ENCODE measurements at places on chromosomes 11 and 22.

- DNase-seq = no peak
These were observed 108.9 kb downstream of the CD44 start for GRCh38 chr11:35247863-35248262.

DNA sequence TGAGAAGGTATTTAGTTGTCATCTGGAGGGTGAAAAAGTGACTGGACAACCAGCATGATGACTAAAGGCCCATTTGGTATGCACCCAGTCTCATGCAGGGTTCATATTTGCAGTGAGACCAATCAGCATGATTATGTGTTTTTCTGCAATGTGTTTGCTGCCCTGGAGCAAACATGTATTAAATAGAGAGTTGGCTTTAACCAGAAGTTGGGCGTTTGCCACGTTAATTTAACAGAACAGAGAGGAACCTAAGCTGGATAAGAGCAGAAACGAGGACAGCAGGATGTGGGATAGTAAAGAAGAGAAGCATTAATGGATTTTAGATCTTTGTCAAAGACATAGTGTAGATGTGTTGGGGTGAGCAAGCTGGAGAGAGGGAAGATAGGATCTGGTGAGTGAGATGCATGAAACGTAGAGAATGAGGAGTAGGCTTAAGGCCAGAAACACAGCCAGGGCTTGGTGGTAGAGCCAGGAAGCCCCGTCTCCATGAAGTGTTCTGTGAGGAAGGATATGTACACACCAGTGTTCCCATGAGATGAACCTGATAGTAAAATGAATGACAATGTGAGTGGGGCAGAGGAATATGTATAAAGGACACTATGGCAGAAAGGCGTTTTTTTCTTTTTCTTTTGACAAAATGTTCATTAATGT lies 164.0 kb upstream of the PDGFD start:
- DNase-seq = no peak

DNA sequence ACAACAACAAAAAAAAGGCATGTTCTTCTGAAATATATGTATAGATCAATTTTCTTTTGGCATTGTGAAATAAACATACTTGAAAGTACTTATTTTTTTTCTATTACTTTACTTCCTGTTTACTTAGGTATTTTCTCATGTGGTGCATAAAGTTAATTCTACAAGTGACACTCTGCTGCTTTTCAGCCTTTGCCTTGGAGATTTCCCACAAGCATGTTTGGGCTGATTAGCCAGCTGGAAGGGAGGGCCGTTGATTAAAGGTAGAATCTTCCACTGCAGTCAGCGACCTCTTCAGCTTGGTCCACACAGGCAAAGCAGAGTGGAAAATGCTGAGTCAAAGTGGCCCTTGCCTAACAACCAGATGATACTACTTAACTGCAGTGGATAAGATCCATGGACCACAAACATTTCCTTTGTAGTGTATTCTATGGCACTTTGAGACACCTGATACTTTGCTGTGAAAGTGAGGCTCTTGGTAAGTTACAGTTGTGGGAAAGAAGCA lies 176.0 kb downstream of the ARHGAP42 start:
- no peak for DNase-seq

DNA sequence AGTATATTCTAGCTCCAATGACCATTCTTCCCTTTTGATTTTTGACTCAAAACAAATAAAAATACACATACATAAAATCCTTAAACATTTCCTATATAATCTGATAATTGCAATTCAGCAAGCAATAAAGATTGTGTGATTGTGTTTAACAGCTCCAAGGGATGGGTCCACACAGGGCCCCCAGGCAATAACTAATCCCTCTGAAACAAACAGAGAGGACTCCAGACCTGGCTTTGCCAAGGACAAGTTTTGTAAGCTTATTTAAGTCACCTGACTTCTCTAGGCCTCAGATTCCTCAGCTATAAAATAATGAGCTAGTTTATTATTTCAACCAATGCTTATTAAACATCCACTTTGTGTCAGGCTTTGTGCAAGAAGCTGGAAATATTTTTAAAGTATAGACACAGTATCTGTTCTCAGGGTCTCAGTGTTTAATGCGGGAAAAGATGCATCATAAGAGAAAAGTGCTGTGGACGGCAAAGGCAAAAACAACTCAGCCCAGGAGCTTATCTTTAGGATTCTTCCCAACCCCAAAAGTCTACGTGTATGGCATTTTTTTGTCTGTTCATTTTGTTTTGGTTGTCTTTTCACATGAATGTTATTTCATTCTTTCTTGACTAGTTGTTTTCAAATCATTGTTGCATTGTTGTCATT lies 20.1 kb downstream of the FZD4 start:
- no peak for DNase-seq

- no peak for DNase-seq
These were observed 17.8 kb upstream of the TTC12 start for GRCh38 chr11:113296447-113297205.

- no peak for DNase-seq
These were observed 102.1 kb downstream of the ARHGAP32 start for GRCh38 chr11:129090056-129090455.

DNA sequence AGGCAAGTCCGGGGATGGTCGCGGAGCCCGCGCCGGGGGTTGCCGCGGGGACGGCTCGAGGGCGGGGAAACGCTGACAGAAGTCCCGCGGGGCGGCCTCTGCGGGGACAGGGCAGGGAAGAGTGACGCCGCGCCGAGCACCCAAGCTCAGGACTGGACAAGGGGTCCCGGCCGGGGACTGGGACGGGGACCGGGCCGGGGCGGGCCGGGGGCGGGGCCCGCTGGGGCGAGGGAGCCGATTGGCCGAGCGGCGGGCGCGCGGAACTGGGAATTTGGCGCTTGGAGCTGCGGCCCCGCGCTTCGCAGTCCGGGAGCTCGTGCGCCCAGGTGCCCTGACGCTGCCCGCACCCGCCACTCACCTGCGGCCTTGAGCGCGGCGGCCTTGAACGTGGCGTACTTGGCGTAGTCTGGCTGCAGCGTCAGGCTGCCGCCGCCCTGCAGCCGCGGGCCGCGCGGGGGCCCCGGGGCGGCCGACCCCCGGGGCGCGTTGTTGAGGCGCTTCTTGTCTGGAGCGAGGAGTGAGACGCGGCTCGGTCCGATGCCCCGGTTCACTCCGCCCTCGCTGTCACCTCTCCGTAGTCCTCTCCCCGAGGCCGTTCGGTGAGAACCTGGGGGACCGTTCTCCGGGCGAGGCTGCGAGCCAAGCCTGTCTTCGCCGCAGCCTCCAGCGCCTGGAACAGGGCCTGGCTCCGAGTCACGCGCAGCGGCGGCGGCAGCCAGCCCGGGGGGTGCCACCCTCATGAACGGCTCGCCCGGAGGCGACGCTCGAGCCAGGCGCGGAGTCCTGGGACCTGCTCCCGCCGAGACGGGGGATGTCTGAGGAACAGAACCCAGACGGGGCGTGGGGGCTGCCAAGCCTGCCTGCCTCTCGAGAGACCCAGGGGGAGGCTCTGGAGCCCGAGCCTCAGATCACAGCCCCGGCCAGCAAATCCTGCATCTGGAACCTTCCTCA lies 4.5 kb downstream of the SHISA8 start:
- DNase-seq = no peak

DNA sequence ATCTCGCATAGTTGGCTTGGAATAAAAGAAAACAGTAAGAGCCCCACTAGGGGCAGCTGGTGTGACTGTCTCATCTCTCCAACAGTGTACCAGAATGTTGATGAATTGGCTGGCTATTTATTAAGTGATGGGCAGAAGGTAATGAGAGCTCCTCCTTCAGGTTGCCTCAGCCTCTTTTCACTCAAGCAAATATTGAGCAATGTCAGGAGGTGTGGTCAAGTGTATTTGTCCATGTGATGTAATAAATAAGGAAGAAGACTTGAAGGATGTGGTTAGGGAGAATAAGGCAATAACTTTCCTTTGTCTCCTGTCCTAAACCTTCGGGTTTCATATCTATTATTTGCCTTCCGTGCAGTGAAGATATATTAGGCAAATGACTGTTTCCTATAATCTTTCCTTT lies at the start of gene TCN1:
Gene TCN1 (minus strand): TSS at position 91 of the 400 bp plus-strand sequence. CDS start 17 bp downstream, at position 74.
- DNase-seq = no peak

- DNase-seq = no peak
These were observed 28.1 kb downstream of the NRXN2 start for GRCh38 chr11:64694821-64695365.

- no peak for DNase-seq
These were observed 35.5 kb upstream of the FGF3 start for GRCh38 chr11:69854713-69855112.

GRCh38 chr11:84865257-84865656 lies 761.9 kb downstream of the DLG2 start:
- no peak for DNase-seq

- DNase-seq = no peak
These were observed 33.4 kb downstream of the PARVB start for GRCh38 chr22:44057401-44057987.
